ENCODE measurements at places on chromosomes 16 and 17.

DNA sequence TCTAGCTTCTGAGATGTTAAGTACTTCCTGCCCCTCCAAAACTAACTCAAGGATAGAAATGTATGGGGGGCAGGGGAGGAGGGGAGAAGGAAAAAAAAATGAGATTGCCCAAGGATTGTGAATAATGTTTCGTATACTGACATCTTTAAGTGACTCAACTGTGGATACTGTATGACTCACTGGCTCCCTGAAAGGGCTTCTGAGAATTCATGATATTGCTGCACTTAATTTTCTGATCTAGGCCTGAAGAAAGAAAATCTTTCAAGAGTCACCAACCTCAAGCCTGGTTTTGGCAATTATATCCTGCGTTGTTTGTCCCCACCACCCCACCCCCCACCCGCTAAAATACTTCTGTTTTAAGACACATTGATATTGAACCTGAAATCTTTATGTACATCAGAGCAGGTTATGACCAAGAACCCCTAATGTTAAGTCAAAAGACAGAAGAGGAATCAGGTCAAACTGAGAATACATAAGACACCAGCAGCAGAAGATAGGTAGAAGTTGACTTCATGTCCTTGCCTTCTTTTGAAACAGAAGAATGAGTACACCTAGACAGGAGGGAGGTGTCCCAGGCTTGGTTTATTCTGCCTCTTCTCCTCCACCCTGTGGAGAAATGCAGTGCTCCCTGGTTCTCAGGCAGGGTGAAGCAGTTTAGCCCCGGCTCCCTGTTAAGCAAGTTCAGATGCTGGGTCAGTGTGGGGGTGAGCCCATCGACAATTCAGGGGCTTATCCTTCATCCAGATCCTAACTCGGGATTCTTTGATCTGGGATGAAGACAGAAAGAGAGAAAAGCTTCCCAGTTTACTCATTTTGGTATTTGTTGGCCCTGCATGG is 3.3 kb upstream of the FBXL20 start:
- peak; percentile 76 for DNase-seq

DNA sequence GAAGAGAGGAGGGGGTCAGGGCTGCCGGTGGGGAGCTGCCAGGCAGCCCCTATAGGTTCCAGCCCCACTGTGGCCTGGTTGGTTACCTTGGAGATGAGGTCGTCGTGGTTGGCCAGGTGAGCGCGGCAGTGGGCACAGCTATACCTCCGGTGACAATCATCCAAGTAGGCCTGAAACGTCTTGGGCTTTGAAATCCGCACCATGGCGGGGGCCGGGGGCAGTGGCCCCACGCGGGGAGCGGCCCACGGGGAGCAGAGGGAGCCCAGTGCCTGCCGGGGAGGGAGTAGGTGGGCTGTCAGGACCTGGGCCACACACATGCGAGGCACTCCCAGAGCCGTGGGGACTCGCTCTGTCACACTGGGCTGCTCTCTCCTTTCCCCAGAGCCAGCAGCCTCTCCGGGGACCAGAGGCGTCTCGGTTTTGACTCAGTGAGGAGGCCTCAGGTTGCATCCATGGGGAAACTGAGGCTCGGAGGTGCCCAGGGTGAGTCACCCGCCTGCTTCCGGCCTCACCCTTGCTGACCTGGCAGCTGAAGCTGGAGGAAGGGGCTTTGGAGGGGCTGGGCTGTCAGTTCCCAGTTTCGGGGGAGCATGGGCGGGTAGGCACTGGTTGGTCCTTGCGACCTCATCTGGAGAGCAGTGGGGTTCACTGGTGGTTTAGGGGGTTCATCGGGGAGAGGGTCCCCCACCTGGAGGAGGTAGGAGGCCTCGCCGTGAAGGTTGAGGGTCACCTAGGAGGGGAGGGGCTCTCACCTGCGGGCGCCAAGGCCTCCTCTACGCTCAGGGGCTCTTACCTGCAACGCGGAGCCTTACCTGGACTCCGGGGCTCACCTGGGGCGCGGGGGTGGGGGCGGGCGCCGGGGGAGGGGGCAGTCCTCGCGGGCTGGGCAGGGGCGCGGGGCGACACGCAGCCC is 591 bp downstream of the YPEL3 start:
- DNase-seq: no peak

DNA sequence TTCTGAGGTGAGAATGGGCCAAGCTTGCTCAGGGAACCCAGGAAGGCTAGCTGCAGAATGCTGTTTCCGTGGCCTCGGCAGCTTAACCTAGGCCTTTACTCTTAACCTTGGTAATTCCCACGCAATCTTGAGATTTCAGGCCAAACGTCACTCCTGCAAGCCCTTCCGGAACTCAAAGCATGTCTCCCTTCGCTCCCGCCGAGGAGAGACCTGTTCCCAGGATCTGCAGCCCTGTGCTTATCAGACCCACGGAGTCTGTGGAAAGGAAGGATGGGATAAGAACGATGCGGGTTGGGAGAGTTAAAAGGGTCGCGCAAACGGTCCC is 524 bp upstream of the ZFP3 start:
- no peak for DNase-seq

DNA sequence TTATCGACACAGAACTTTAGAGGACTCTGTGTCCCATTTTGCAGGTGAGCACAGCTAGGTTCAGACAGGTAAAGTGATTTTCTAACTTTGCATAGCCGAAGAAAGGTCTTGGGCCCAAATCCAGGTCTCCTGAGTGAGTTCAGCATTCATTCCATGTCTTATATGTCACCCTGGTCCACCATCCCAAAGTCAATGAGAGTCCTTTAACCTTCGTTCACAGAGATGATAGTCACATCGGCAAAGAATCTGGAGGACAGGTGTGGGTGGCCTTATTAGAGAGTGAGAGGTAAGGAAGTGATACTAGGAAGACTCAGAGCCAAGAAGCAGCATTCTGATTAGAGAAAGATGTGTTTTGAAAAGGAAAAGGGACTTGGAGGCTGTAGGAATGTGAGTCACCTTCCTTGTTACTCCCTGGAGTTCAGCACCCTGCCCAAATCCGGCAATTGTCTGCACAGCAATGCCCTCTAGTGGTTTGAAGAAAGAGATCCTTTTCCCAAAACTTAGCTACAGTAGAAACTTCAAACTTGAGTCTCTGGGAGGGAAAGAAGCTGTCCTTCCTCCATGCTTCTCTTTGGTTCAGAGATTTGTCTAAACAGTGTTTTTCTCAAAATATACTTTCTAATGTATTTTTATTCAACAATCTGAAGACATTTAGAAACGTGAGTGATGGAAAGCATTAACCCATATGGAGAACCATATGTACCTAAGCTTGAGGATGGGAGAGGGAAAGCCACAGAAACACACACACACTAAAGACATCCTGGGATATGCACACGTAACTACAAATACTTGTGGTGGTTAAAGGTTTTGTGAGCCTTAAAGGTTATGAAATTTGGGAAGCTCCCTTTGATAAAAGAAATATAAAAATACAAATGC is 96.4 kb upstream of the SHISA6 start:
- no peak for DNase-seq

DNA sequence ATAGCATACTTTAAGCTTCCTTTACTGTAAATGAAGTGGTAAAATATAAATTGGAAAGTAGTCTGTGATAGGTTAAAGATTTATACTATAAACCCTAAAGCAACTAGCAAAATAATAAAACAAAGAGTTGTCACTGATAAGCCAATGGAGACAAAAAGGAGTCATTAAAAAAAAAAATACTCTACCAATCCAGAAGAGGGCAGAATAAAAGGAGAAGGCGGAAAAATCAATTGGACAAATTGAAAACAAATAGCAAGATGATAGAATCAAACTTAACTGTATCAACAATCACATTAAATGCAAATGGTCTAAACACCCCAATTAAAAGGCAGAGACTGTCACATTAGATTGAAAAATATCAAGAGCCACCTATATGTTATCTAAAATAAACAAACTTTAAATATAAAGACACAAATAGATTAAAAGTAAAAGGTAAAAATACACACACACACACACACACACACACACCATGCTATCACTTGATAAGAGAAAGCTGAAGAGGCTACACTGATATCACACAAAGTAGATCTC is 71.8 kb downstream of the CACNG1 start:
- no peak for DNase-seq

All from SIG-M5 (cell line).